NCI-H187 (cell line): ENCODE measurements at places on chromosomes 5 and 9.

DNA sequence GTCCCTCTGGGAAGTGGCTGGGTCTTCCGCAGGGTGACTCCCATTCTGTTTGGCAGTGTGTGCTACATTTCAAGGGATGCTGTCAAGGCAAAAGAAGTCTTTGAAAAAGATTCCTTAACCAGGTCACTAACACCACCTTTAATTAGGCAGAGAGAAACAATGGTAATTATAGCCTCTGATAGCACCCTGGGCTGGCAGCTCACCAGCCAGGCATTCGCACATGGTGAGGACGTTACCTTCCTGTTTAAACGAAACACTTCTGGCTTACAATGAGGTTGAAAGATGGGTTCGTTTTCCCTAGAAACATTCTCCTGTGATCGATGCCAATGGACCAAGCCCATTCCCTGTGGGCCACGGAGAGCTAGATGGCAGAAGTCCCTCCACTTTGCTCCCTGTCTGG is 230.1 kb upstream of the PANK3 start:
- DNase-seq = no peak

DNA sequence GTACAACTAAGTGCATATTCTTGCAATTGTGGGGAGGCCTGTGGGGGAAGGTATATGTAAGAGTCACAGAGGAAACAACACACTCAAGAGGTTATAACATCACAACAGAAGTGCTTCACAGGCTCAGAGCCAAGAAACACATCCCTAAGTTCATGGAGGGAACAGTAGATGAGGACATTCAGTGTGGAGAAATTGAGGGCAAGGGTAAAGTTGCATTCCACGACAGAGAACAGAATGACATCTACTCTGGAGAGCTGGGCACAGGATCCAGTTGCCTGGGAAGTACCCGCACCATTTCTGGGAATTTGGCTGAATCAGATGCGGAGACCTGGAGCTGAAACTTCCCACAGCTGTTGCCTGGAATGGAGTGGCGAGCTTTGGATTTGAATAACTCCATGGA is 197.2 kb downstream of the NXNL2 start:
- DNase-seq = no peak

GRCh38 chr5:150615141-150615699 is 25.2 kb upstream of the SYNPO start:
- no peak for DNase-seq

DNA sequence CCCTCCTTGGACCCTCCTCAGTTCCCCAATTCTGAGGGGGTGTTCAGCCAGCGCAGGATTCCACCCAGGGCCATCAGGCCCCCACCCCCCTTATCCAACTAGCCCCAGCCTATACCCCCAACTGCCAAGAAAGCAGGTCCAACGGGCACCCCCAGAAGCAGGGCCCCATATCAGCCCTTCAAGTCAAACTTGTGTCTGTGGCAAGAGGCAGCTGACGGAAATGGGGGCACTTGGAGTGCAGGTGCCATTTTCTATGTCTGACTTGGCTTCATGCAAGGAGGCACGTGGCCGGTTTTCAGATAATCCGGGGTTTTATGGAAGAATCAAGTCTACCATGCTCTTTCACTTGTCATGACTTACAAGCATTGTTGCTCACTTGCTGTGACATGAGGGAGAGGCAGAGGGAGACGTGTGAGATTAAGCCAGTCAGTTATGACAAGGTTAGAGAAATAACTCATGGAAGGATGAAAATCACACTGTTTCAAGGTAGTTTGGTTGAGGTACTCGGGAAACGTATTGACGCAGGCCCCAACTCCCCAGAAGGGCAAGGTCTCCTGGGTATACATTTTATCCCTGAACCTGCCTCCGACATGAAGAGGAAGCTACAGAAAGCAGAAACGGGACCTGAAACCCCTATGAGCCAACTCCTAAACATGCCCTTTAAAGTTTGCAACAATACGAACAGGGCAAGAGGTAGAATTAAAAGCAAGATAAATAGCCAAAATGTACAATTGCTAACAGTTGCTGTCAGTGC is 26.5 kb upstream of the CLPTM1L start:
- DNase-seq = no peak

DNA sequence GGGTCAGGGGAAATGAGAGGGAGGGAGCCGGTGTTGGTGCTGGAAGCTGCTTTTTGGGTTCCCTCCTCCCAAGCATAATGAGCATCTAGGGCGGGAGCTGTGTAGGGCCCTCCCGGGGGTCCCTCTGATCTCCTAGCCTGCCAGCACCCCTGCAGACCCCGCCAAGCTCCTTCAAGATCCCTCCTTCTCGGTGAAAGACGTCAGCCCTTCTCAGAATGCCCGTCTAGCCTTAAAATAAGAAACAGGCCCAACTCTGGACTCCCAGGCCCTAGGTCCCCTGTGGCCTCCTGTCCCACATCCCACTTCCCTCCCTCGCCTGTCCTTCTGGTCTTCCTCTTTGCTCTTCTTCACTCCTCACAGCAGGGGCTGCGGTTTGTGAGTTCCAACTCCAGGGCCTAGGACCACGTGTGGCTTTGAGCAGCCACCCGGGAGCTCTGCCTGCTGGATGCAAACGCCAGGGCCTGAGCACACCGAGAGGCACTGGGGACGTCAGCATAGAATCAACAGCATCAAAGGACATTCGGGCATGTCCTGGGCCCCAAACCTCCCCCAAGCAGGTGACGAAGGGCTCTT is 8.8 kb upstream of the SCGB3A1 start:
- DNase-seq = no peak

GRCh38 chr5:104789366-104789765 is 1226.8 kb upstream of the NUDT12 start:
- DNase-seq = no peak

- DNase-seq = no peak
These were observed 863 bp upstream of the LIFR start for GRCh38 chr5:38557308-38557710.

DNA sequence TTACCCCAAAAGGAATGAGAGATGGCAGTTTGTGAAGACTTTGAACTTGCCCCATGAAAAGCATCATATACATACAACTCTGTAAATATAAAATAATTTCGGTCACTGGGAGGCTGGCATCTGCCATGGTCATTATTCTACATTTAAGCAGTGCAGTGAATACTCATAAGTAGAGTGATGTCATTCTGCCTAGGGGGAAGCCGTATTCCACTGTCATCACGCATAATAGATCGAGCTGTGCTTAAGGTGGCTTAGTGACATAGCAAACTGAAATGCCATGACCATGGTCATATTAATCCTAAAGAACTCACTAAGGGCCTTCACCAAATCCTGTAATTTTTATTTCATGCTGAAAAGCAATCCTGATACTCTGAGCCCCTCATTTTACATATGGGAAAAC is 42.4 kb upstream of the NR4A3 start:
- no peak for DNase-seq

DNA sequence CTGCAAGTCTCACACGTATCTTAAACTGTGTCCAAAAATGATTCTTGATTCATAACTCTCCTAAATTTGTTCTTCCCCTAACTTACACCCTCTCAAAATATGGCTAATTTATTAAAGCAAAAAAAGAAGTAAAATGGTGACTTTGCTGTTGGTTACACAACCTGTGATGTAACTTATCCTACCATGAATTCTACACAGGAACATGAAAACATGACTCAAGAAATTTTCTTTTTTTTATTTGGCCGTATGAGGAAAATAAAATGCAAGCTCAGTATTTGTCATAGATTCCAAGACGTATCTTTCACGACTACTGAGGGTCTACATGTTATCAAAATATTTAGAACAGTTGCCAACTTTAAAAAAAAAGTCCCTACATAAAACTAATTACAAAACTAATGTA is 9.2 kb downstream of the LIFR start:
- DNase-seq = no peak

- no peak for DNase-seq
These were observed 55.4 kb upstream of the TBC1D2 start for GRCh38 chr9:98310752-98311392.

- DNase-seq = no peak
These were observed 2.6 kb downstream of the PDLIM4 start for GRCh38 chr5:132260051-132260450.

DNA sequence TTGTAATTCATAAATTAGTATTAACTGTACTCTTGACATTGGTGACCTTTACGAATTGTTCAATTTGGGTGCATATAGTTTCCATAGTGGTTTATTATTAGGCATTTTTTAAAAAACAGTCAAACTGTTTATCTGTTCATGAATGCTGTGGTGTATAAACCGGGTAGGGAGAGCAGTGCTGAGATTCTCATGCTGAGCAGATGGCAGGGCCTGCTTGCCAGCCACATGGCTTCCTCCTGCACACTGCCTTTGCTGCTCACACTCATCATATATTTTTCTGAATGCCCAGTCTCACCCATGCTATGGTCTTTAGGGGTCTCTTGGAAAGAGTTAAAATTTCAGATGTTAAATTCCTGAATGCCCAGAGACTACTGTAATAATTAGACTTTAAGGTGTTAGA is 40.8 kb downstream of the NNT start:
- DNase-seq = no peak
